ENCODE measurements at places on chromosomes 7 and 10.

GRCh38 chr7:43888993-43889945, 17.1 kb downstream of the URGCP start:
- DNase-seq: no peak

- peak; percentile 7 for DNase-seq
Observed at GRCh38 chr10:30413996-30414576, 19.9 kb upstream of the MAP3K8 start.

DNA sequence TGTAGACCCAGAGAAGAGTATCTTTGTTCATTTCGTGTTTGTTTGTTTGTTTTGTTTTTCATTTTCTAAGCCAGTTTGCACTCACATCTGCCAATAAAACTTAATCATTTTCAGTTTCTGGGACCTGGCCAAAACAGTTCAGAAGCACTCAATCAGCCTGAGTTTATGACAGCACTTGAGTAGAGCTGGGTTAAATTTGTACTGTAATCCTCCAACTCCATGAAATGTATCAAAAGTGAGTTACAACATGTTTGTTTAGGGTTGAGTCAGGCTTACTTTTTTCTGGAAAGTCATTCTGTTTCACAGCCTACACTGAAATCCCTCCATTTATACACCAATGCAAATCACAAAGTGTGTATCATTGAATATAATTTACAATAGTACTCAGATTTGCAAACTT, 91.9 kb downstream of the ZWINT start:
- no peak for DNase-seq

- peak; percentile 73 for DNase-seq
Observed at GRCh38 chr10:124403548-124403947, 15.2 kb downstream of the OAT start.

DNA sequence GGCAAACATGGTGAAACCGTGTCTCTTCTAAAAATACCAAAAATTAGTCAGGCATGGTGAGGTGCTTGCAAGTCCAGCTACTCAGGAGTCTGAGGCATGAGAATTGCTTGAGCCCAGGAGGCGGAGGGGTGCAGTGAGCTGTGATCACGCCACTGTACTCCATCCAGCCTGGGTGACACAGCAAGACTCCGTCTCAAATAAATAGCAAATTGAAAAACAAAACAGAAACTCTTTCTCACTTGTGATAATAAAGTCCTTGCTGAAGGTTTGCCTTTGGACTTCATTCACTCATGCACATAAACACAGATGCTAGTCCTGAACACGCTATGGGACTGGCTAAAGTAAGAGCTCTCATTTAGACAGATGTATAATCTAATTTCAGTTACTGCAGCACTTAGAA, 37.6 kb downstream of the ANK3 start:
- no peak for DNase-seq

DNA sequence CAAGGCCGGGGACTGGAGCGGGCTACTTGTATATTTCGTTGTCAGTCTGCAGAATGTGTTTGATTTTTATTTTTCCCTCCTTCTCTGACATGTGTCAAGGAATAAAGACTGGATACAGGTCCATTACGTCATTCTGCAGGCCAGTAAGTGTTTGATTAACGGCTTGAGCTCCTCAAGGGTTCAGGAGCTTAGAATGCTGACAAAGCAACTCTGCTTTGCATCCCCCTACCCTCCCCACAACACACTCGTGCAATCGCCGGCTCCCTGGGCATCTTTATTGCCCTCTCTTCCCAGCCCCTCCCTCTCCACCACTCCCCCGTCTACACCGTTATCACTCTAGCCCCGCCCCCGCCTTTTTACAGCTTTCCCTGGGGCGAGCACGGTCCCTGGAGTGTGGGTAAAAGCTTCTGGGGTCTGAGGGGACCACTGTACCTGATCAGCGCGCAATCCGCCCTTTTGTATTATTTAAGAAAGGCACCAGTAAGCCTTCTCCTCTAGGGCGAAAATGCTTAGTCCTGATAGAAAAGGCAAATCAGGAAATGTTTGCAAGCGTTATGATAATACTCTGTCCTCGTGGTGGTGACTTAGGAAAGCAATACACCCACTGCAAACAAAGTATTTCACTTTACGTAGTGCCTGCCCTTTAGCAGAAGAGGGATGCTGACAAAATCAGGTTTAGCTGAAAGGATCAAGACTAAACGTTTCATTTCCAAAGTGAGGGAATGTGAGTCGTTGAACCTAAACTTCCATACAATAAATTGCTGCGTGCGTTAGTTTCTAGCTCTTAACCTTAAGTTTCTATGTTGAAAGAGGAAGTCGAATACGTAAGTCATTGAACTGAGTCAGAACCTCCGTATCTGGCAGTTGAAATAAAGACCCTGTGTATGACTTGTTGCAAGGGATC, 1.4 kb upstream of the CREB5 start:
- DNase-seq: peak; percentile 46

GRCh38 chr10:117004227-117005025, 561 bp downstream of the SHTN1 start:
- DNase-seq: peak; percentile 2

DNA sequence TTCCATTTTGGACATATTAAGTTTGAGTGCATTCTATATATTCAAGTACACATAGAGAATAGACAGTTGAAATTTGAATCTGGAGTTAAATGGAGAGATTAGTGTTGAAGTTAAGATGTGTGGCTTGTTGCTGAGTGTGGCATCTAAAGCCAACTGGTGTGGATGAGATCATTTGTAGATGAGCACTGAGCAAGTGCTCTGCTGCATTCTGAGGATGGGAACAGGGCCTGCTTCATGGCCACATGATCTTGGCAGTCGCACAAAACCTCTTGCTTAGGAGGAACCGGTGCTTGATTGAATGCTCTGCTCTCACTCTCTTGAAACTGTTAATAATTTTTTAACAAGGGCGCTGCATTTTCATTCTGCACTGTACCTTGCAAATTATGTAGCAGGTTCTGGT, 62.0 kb downstream of the EPDR1 start:
- DNase-seq: peak; percentile 47

DNA sequence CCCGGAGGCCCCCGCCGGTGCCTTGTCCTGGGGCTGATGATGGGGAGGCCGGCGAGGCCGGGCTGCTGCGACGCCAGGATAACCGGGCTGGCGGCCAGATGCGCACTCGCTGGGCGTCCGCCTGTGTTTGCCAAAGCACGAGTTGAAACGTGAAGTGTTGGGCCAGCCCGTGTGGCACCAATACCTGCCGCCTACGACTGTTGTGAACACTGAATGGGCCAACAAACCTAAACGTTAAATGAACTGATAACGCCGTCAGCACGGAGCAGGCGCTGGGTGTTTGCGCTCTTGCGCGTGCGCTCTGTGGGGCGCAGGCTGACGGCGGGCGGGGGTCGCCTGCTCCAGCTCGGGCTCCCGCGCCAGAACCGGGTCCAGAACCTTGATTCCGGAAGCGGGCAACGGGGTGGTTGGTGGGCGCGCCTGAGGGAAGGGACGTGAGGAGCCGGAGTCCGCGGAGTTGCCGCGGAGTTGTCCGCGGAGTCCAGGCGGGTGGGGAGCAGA, 658 bp downstream of the CYP2E1 start:
- DNase-seq: no peak

DNA sequence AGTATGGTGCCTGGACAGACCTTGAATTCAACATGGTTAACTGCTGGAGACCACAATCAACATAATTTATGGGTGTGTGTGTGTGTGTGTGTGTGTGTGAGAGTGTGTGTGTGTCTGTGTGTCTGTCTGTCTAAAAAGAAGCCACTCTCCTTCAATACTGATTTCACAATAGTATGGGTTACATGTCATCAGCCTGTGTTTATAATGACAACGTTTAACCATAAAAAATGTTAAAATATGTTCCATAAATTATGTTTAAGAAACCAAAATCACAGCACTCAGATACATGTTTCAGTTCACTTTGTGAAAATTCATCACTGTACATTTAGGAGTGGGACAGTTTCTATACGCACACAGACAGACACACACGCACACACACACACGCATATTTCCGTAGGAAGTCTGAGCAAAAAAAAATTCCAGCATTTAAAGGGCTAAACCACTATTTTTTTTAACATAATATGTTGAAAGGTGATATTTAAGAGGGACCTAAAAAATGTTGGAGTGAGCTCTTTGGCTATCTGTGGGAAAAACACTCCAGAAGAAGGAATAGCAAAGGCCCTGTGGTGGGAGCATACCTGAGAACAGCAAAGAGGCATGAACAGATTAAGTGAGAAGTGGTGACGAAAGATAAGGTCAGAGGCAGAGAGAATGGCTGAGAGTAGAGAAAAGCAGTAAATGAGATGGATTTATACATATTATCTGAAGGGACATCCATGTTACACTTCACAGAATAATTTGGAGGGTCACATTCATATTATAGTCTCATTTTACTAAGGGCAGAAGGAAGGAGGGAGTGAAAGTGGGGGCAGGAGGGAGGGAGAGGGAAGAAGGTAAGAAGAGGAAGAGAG, 10.9 kb downstream of the PDZD8 start:
- DNase-seq: no peak

GRCh38 chr10:1109795-1110673, 53.8 kb downstream of the WDR37 start:
- DNase-seq: peak; percentile 64

GRCh38 chr7:91784469-91784868, 96.0 kb downstream of the MTERF1 start:
- DNase-seq: peak; percentile 6

- peak; percentile 11 for DNase-seq
Observed at GRCh38 chr10:59895629-59896116, 10.7 kb downstream of the CCDC6 start.

GRCh38 chr7:139265673-139266072, 34.6 kb downstream of the UBN2 start:
- DNase-seq: no peak

DNA sequence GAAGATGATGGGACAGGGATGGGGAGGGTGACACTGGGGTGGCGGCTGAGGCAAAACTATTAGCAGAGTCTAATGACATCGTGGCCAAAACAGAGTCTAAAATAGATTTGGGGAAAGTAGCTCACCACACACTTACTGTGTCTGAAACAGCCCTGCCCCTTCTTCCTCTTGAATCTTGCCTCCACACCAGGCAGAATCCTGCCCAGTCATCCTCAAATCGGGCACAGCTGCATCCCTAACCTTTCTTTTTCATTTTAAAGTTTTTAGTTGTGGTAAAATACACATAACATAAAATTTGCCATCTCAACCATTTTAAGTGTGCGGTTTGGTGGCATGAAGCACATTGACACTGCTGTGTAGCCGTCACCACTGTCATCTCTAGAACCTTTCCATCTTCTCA, 90.0 kb downstream of the PRKAG2 start:
- no peak for DNase-seq

GRCh38 chr10:84846658-84847316, 518.4 kb downstream of the CCSER2 start:
- DNase-seq: no peak

DNA sequence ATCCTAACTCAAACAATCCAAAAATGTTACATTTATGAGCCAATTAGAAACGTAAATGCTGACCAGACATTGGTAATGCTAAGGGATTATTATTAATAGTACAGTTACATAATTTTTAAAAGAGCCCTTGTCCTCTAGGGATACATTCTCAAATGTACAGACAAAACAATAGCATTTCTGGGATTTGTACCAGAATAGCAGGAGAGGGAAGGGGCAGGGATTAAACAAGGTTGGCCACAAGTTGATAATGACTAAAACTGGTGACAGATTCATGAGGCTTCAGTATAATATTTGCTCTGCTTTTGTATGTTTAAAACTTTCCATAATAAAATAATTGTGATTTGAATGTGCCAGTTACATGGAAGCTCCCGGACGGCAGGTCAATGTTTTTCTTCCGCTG, 27.0 kb downstream of the HSPA12A start:
- no peak for DNase-seq

GRCh38 chr10:35910234-35910633, 268.1 kb upstream of the FZD8 start:
- DNase-seq: peak; percentile 37

DNA sequence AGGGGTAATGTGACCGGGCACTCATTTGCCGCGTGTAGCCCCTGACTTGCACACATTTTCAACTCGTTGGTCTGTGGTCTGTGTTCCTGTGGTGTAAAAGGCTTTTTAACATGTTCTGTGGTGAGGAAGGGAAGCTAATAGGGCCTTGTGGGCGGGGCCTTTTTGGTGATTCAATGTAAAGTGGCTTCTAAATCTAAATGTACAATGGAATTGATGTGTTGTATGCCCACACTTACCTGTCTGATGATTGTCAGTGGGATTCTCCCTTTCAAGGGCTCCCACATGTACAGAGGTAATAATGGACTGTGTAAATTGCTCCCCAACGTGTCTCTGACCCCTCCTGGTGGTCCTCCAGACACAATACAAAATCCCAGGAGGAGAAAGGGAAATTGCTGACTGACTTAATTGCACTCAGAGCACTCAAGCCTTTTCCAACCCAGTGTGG, 43.1 kb upstream of the GATAD1 start:
- DNase-seq: no peak

DNA sequence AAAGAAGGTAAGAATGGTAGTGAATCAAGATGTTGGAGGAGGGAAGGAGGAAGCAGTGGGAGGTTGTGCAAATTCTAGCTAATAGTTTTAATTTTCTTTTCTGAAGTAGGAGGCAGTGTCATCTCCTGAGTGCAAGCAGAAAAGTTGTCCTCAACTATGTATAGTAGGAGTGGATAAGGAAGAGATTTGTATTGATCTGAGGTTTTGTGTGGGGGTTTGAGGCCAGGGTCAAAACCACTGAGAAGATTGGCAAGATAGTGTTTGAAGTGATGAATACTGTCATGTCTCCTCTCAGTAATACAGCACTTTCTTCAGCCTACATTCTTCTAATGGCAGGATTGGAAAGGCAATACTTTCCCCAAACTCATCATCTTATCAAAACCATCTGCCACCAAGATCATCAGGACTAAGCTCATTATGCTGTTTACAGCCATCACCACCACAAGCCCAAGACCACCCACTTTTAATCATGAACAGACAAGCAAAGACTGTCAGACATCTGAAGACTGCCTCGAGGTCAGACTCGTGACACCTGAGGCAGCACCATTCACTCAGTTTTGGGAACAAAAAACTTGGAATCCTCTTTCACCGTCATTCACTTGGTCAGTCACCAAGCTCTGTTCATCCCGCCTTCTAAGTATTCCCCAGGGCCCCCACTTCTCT, 1.5 kb upstream of the MIOS start:
- no peak for DNase-seq

GRCh38 chr7:2956076-2956475, 87.6 kb downstream of the CARD11 start:
- DNase-seq: no peak

DNA sequence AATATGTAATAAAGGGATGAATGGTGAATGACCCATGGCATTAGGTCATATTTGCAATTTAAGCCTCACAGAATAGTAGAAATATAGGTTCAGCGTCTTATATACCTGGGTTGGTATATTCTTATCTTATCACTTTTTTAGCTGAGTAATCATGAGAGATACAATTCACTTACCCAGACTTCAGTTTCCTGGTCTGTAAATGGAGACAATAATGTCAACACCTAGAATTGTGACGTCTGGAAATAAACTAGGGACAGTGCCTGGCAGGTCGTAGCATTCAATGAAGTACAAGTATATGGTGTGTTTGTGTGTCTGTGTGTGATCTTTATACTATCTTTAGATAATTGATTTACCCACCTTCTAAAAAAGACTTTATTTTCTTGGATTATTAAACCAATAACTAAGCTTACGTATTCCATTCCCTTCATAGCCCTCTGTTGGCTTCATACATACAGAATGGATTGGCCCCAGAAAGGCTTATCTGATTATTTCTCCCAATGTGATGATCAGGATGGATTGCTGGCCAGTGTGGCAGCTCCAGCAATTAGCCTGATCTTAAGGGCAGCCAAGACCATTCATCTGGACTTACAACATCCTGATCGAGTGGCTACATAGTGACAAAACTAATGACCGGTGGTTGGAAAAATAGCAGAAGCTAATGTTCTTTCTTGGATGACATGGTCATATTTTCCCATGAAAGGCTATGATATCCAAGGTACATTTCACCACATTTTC, 121.2 kb upstream of the NPVF start:
- DNase-seq: no peak

GRCh38 chr7:80224415-80224814, 89.8 kb downstream of the GNAI1 start:
- no peak for DNase-seq

Measured in NCI-H226 (cell line).